Adipocyte (in vitro differentiated cells): ENCODE measurements at places on chromosomes 7 and 10.

DNA sequence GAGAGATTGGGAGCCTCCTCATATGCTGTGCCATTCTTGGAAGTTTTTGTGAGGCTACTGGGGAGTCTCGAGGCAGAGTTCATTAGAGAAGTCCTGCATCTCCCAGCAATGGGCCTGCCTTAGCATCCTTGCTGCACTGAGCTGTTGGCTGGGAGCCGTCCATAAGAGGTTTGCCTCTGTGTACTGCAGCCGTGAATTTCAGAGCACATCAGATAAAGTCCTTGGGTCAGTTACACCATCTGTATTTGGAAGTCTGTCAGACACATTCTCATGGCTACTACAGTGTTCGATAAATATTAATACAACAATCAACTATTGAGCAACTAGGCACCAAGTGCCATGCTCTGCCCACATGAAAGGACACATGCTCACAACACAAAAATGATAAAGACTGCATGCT, 100.5 kb upstream of the SEC61G start:
- no peak for DNase-seq

GRCh38 chr10:23037561-23037960, 57.8 kb upstream of the MSRB2 start:
- DNase-seq, result no peak

- no peak for DNase-seq
Observed at GRCh38 chr7:80432166-80432565, 79.7 kb downstream of the GNAT3 start.

- DNase-seq, result no peak
Observed at GRCh38 chr10:8507156-8507555, 452.7 kb downstream of the GATA3 start.

DNA sequence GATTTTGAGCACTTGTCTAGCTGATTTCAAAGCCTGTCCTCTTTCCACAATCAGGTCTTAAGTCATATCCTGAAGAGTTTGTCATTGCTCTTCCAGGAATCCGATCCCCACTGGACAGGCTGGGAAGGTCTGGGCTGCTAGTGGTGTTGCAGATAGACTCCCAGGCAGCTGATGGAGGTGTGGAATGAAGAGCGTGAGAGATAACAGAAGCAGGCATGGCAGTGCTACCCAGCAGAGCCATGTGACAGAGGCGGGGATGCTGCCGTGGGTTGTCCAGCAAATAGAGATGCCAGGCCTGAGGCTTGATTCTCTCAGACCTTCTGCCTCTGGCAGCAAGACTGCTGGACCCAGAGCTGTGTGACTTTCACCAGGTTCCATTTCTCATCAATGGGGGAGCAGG, 116.5 kb upstream of the EEPD1 start:
- DNase-seq, result no peak

GRCh38 chr10:29596826-29597225, 37.9 kb downstream of the SVIL start:
- DNase-seq, result no peak

DNA sequence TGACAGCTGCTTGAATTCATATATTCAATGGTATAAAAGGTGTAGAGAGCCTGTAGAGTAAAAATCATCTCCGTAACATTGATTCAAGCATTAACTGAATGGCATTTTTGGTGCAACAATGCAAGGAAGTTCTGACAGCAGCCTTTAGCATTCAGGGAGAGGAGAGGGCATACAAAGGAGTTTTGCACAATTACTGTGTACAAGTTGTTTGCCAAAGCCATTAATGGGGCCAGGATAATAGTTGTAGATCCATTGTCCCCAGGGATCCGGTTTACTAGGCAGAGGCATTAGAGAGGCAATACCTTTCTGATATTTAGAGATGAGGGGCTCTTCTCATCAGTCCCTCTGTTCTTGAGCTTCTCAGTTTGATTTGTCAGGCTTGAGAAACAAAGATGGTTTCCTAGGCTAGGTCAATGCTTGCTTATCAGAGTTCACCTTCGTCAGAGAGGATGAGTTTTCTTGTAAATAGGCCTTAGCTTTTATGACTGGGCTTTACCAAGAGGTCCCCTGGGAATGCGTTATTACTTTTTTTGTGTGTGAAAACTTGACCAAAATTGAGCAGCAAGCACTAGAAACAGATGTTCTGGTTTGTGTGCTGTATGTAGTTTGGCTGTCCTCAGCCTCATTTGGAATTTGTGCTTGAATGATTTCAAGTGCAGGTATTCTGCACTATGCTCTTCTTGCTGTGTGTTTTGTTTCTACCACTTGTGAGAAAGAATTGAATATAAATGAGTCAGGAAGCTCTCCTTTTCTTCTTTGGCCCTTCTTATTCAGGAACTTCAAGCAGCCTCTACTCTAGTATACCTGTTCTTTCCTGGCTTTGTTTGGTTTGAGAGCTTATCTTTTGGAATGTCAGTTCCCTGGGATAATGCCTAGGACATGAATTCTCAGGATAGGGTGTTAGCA, 32.0 kb downstream of the SND1 start:
- DNase-seq, result no peak

- no peak for DNase-seq
Observed at GRCh38 chr7:39588416-39588815, 22.2 kb downstream of the YAE1 start.

DNA sequence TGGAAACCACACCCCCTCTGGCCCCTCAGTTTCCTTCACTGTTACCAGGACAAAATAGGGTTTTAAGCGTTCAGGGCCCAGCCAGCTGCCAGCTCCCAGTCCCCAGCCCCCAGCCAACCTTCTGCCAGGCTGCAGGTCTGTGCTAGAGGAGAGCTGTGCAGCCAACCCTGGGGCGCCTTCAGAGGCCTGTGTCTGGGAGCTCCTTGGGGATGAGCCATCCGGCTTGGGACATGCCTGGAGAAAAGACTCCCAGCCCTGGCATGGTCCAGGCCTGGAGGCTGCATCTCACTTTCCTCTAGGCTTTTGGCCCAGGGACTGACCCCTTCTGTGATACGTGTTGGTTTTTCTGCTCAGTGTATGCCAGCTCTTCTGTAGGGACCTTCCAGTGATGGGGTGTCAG, 487.6 kb upstream of the MGMT start:
- no peak for DNase-seq

DNA sequence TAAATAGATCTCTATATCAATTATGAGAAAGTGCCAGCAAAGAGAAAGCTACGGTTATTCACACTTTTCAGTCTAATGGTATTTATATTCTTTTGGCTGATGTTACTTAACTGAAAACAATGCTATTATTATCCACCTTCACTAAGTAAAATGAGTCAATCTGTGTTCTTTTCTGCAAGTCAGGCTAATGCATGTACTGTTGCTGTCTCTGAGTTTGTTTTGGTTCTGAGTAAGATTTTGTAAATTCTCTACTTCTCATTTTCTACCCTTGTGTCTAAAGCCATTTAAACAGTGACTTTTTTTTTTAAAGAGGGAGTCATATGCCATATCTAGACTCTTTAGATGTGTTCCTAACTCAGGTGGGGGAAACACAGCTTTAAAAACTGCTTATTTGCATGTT, 7.5 kb downstream of the VWC2 start:
- DNase-seq, result no peak

GRCh38 chr10:117005527-117006055, 604 bp upstream of the SHTN1 start:
- DNase-seq, result peak; percentile 28

DNA sequence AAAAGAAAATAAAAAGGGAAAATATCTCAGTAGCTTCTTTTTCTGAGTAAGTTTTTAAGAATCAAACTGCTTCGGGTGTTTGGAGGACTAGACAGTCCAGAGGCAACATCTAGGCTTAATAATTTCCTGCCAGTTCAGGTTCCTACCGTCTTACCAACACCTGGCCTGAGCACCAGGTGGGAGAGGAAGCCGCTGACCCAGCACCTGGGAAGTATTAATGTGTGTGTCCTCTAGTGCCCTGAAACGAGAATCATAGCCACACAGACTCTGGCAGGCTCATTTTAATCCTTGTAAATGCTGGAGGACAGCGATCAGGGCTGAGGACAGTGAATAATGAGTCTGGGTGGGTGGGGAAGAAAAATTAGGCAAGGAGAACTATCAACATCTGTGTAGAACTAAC, 137.4 kb downstream of the ZNF438 start:
- DNase-seq, result no peak

GRCh38 chr7:123355576-123356190, 155.9 kb upstream of the SLC13A1 start:
- no peak for DNase-seq

DNA sequence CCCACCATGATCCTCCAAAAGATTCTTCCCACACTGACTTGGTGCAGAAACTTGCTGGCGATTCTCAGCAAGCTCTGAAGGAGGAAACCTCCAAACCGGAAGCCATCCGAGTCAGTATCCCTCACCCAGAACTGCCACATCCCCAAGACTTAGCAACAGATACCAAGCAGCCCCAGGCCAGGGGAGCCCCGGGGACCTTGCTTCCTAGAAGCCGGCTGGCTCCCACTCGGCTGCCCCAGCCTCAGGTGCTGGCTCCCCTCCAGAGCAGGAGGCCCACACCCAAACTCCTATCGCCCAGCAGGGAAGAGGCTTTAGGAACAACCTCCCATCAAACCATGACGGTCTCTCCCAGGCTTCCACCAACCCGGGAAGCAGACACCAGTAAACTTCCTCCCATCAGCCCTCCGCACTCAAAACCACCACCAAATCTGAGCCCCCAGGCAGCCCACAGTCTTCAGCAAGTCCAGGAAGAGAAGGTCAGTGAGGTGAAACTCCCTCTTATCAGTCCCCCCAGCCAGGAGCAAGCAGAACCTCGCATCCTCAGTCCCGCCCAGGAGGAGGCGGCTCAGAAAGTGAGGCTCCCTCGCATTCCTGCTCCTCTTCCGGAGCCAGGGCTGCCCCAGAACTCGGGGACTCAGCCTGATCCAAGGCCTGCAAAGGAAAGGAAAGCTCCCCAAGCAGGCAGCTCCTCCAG, 82.3 kb downstream of the LRGUK start:
- DNase-seq, result no peak

- DNase-seq, result no peak
Observed at GRCh38 chr7:147516391-147516790, 1074.2 kb upstream of the C7orf33 start.

- DNase-seq, result no peak
Observed at GRCh38 chr7:158023681-158024350, 563.8 kb downstream of the PTPRN2 start.

- no peak for DNase-seq
Observed at GRCh38 chr10:57188846-57189245, 827.8 kb upstream of the ZWINT start.

DNA sequence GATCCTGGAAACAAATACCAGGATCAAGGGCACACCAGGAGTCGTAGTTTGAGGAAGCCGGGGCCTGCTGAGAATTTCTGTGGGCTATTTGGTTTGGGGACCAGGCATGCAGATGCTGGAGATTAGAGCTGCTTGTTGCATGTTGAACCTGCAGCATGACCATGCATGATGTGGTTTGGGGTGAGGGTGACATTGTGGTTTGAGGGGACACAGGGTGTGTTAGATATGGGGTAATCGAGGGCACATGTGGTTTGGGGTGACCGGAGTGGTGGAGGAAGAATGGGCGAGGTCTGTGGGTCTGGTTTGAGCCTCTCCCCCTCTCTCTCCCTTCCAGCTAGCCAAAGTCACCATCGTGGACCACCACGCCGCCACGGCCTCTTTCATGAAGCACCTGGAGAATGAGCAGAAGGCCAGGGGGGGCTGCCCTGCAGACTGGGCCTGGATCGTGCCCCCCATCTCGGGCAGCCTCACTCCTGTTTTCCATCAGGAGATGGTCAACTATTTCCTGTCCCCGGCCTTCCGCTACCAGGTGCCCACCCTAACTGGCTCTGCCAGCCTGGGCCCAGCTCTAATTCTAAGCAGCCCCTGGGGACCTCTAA, 10.2 kb downstream of the NOS3 start:
- no peak for DNase-seq

DNA sequence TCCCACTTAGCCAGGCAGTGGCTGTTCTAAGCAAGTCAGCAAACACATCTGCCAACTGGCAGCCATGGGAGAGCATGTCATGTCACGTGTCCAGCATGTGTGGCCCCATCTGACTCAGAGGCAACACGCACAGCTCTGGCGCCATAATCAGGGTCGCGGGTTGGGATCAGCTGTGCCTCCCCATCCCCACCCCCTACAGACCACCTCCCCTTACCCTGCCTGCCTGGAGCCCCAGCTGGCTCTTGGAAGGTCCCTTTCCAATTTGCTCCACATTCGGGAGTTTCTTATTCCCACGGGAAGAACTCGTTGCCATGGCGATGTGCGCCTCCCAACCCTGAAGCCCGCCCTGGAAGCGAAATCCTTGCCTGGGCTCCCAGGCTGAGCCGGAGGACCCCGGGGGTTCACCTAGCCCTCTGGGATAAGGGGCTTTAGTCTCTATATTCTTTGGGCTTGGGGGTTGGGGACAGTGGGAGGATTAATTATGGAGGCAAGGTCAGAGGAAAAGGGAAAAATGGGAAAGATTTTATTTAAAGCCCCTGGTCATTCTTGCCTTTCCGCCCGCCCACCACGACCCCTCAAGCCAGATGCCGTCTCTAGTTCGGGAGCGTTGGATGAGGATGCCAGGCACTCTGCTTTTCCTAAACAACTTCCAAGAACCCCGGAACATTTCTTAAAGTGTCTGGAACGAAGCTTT, 283.7 kb downstream of the ZEB1 start:
- peak; percentile 66 for DNase-seq

DNA sequence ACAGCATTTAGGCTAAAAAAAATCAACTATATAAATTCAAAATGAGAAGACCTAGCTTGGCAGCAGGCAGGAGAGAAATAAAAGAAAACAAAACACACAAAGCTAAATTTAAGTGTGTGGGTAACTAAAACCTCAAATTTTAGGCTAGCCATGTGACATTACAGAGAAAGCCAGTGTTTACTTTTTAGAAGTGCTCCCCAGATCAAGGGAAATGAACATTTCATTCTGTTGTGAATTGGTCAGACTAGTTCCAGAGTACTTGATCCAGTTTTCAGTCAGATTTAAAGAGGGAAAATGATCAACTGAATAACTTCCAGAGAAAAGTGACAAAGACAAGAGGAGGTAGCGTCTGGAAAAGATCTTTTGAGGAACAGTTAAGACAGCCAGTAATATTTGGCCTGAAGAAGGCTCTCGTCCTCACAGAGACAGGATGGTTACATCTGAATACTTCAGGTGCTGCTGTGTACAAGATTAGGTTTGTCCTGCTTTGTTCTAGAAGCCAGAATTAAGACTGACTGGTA, 563.4 kb downstream of the KCNMA1 start:
- no peak for DNase-seq

- no peak for DNase-seq
Observed at GRCh38 chr7:625376-625971, 101.0 kb upstream of the DNAAF5 start.

DNA sequence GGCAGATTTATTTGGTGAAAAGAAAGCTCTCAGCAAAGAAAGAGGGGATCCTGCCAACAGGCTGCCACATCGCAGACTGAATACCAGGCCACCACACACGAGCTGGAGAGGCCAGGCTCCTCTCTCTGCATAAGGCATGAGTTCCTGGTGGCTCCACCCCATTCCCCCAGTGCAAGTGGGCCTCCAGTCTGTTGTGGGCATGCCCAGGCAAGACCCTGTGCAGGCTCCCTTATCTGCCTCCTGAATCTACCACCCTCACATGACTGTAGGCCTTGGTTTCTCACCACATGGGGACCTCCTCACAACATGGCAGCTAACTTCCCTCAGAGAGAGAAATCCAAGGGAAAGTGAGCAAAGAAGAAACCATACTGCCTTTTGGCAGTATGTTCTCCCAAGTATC, 26.7 kb upstream of the CUL1 start:
- DNase-seq, result no peak

- no peak for DNase-seq
Observed at GRCh38 chr10:33094263-33095051, 136.4 kb upstream of the ITGB1 start.
